ENCODE measurements at places on chromosomes 4 and X.

- DNase-seq: no peak
These were observed 70.7 kb downstream of the DCAF8L2 start for GRCh38 chrX:27660878-27661277.

GRCh38 chr4:108049406-108049805, 59.7 kb downstream of the HADH start:
- DNase-seq: no peak

- no peak for DNase-seq
These were observed 54.6 kb upstream of the CLCN4 start for GRCh38 chrX:10102046-10102704.

GRCh38 chr4:109979920-109980717, 67.4 kb downstream of the EGF start:
- no peak for DNase-seq

- DNase-seq: no peak
These were observed 224.2 kb upstream of the ANXA10 start for GRCh38 chr4:167868163-167868562.

DNA sequence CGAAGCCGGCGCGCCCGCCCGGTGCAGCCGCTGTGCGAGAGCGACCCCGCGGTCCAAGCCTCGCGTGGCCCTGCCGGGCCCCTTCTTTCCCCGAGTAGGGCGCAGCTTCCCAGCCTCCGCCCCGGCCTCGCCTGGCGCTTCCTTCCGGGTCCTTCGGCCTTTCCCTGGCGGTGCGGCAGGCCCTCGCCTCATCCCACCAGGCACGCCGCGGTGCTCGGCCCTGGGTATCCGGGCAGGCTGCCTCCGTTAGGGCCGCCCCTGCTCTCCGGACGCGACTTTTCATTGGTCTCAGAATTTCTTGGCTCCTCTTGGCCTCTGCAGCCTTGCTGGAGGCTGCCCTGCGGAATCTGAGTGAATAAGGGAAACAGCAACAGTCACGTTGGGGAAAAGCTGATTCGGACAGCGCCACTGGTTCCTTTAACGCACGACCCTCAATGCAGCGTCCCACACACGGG, 429 bp downstream of the UVSSA start:
- peak; percentile 76 for DNase-seq

- no peak for DNase-seq
These were observed 26.7 kb upstream of the GUCY1A1 start for GRCh38 chr4:155639704-155640523.

- no peak for DNase-seq
These were observed 23.8 kb downstream of the SOWAHB start for GRCh38 chr4:76874176-76874575.

GRCh38 chr4:25750874-25751273, 95.2 kb downstream of the SLC34A2 start:
- no peak for DNase-seq

GRCh38 chrX:136766785-136767103, 14.0 kb downstream of the ARHGEF6 start:
- no peak for DNase-seq

- DNase-seq: peak; percentile 73
These were observed 51.2 kb downstream of the TMPRSS11E start for GRCh38 chr4:68498413-68499007.

GRCh38 chr4:30716681-30717207, 3.4 kb upstream of the PCDH7 start:
- no peak for DNase-seq

DNA sequence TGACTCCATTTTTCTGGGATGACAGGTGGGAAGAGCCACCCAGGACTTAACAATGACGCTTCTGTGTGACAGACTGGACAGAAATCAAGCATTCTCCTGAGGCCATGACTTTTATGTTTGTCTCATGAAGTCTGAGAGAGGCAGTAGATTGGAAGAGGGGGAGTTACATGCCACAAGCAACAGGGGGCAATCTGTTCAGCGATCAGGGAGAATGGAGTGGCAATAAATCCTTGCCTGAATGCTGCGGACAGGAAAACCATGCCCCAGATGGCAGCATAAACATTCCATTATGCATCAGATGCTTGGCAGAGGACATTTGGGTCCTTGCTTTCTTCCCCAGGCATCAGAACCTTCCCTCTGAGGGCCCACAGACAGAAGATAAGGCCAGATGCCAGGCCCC, 312.4 kb upstream of the DIPK2B start:
- DNase-seq: no peak

DNA sequence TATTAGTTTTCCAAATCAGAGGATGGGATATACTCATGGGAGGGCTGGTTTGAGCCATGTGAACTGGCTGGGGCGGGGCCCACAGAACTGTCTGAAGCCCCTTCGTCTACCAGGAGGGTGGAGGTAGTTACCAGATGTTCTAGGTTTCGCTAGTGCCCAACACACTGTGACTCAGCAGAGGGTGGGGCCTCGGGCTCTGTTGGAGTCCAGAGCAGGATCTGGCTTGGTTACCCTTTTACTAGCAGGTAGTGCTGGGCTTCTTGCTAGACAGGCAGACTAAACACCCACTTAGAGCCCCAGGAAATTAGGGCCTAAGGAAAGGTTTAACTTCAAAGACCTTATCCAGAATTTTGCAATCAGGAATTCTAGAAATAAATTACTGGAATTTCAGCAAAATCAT, 56.2 kb upstream of the CHRDL1 start:
- DNase-seq: no peak

GRCh38 chr4:185210102-185210981, 944 bp downstream of the SNX25 start:
- DNase-seq: peak; percentile 51

DNA sequence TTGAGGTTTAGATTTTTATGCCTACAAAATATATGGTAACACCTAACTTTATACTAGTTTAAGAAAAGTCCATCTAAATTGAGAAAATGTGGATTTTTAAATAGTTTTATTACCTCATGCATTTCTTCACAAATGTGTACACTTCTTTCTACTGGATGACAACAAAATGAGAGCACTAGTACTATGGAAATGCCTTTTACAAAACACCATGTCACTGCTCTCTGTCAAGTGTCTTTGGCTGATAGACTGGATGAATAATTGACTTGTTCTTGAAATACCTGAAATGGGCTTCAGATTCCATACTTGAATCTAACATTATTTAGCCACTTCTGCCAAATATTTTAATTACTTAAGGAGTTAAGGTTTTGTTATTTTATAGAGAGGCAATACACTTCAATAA, 49.5 kb downstream of the AMELX start:
- no peak for DNase-seq

- no peak for DNase-seq
These were observed 200.3 kb downstream of the FAT4 start for GRCh38 chr4:125515016-125515415.

DNA sequence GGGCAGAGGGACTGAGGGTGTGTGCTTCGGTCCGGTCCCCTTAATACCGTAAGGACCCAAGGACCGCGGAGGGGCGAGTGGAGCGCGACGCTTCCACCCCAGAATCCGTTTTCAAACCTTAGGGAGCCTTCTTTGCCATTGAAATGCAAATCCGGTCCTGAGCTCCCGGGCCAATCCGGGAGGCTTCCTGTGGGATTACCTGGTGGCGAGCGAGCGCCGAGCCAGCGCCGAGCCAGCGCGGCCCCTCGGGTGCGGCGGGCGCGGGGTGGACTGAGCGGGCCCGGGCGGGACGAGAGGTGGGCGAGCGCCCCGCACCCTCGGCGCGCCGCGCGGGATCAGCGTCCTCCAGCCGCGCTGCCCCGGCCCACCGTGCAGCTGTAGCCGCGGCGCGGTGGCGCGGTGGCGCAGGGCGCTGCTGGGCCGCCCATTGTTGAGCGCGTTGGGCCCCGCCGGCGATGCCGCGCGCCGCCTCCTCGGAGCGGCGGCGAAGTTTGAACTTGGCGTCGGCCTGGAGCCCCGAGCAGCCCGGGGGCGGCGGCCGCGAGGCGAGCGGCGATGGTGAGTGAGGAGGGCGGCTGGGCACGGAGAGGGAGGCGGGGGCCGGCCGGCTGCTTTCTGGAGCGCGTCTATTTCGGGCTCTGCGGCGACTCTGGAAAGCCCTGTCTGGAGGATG, 208.7 kb downstream of the SOWAHB start:
- peak; percentile 52 for DNase-seq

DNA sequence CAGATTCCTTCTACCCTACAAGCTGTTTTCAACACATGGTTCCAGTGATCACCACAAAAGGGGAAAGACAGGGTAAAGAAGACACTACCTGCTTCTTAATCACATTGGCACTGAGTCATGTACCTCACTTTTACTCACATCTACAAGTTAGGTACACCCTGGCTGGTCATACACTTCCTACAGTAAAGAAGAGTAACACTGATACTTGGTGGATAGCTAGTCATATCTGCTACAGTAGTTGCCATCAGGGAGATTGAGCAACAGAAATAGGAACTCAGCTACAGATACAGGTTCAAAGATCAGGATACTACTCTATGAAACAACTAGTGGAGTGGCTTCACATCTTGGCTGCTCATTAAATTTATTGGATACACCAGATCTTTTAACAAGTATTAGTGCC, 105.4 kb upstream of the DIAPH2 start:
- DNase-seq: no peak

GRCh38 chrX:21166272-21166982, 207.8 kb upstream of the CNKSR2 start:
- DNase-seq: no peak

DNA sequence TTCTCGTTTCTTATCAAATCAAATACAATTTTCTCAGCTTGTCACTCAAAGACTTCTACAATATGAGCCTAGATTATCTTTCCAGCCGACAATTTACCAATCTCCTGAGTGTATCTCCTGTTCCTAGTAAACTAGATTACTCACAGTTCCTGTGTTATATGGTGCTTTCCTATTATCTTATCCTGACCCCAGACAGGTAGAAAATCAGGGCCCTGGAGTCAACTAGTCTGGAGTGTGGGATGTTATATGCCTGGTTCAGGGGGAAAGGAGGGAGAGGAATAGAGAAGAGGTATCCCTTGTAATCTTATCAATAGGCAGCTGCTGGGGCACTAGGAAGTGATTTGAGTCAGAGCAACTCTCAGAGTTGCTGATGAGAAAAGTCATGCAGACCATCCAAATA, 127.1 kb downstream of the SLC7A11 start:
- no peak for DNase-seq

GRCh38 chr4:36709991-36710390, 428.6 kb downstream of the DTHD1 start:
- DNase-seq: no peak

- no peak for DNase-seq
These were observed 13.4 kb downstream of the CTBP1 start for GRCh38 chr4:1235381-1236102.

GRCh38 chr4:142824368-142824767, 21.7 kb downstream of the INPP4B start:
- no peak for DNase-seq

GRCh38 chr4:55892156-55892555, 38.7 kb downstream of the EXOC1 start:
- no peak for DNase-seq

DNA sequence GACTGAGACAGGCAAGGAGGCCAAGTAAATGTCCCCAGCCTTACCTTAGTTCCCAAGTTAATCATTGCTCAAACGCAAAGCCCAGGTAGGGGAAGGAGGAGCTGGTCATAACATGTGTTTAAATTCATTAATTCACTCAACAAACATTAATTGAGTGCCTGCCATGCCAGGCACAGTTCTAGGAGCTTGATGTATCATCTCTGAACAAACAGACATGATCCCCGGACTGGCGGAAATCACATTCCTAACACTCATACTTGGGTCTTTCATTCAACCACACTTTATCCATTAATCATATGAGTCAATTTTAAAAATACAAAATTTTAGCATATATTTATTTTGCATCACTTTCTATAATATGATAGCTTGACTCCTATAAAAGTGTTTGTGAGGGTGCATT, 335.3 kb upstream of the NOCT start:
- no peak for DNase-seq

DNA sequence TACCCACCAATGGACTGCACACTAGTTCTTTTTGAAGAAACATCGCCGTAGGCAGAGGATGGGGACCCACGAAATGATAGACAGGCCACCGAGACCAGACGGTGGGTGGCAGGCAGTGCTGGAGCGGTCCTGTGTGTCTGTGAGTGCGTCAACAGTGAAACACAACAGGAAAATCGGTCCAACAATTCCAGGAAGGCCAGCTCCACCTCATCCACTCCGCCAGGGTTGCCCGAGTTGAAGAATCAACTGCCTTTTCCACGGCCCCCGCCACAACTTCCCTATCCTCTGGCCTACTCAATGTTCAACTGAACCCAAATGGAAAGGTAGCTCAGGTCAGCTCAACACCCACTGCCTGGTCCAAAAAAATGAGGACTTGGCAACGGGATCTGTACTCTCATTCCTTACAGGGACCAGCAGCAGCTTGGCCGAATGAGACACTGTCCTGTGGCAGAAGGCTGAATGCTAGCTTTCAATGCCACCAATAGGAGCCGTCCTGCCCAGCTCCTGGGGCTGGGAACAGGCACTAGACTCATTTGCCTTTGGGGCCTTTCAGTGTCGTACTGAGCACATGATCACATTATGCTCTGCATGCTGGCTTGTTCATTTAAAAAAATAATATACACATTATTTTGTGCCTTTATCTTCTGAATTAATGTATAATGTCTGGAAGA, 43.5 kb downstream of the MID1 start:
- DNase-seq: no peak

GRCh38 chr4:24720436-24720835, 74.9 kb upstream of the SOD3 start:
- DNase-seq: no peak

- DNase-seq: no peak
These were observed 35.5 kb upstream of the SORBS2 start for GRCh38 chr4:185847352-185848097.

DNA sequence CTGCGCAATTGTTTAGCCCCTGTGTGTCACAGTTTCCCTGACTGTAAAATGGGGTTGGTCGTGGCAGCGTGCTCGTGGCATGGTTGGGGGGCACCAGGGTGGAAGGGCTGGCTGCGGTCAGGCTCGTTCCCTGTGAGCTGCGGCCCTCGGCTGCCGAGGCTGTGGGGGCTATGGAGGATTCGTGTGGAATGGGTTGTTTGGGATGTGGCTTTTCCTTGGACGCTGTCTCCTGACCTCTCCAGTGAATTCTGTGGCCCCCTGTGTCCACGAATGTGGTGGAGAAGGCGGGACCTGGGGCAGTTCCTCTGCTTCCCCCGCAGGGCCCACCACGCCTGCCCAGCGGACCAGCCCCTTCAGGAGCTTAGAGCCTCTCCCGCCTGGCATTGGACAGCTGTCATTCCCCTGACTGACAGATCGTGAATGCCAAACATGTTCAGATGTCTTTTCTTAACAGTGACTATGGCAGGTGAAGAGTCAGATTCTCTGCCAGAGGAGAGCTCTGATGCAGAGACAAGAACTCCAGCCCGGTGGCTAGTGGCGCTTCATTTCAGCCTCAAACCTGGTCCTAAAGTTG, 17.2 kb upstream of the HGFAC start:
- DNase-seq: no peak

GRCh38 chrX:66008328-66008970, 31.4 kb downstream of the VSIG4 start:
- no peak for DNase-seq

GRCh38 chr4:184016759-184017668, 111.9 kb downstream of the STOX2 start:
- DNase-seq: no peak

- peak; percentile 63 for DNase-seq
These were observed 68.4 kb downstream of the RHOH start for GRCh38 chr4:40264995-40265909.
